ENCODE measurements at places on chromosomes 11 and 22.

- peak; percentile 45 for DNase-seq
Measured at GRCh38 chr11:111819161-111819828, 52.1 kb downstream of the ALG9 start.

GRCh38 chr22:44439356-44440223 lies 58.4 kb downstream of the RTL6 start:
- DNase-seq = no peak

DNA sequence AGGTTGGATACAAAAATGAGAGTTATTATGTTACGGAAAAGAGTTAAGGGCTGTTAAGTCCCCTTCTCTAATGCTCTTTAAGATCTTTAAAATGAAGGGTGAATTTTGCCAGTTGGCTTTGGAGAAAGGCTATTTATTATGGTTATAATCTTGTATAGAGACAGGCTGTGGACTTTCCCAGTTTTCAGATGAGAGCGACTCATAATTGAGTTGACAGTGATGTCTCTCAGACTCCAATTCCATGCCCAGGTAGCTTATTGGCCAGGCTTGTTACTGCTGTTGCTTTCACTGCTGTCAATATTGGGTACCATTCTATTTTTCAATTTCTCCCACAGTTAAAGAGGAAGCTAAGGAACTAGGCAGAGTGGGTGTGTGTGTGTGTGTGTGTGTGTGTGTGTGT lies 13.1 kb downstream of the ENDOD1 start:
- no peak for DNase-seq

DNA sequence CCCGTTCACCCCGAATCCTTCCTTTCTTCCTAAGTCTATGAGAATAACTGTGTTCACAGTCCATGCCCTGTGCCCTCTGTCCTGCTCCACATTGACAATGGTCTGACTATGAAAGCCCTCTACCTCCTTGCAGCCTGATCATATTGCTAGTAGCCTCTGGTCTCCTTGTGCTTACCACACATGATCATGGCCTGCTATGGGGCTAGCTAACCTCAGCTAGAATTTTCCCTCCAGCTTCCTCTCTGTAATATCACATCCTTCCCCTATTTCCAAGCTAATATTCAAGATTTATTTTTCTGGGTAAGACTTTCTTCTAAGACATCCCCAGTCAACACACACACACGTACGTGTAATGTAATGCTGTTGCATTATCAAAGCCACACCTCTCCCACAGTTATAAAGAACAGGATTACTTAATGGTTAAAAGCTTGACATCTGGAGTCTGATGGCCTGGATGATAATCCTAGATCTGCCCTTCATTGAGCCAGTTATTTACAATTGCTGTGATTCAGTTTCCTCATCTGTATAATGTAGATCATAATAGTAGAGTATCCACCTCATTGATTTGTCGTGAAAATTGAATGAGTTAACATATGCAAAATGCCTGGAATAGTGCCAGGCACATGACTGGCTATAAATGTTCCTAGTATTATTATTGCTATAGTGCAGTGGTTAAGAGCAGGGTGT lies 214.4 kb upstream of the BLID start:
- no peak for DNase-seq

DNA sequence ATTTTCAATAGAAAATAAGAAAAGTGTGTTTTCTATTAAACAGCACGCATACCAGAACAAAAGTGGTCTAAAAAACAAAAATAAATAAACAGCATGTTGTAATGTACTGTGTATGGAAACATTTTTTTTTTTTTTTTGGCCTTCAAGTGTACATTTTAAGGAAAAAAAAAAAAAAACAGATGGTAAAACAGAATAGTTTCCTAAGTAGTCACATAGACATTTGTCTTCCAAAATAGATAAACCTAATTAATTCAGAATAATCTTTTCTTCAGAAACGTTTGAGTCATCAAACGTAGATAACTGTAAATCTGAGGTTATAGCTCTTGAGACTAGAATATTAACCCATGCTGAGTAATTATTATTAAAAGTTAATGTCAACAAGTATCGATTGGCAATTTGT lies 396 bp upstream of the CFAP300 start:
- DNase-seq = no peak

DNA sequence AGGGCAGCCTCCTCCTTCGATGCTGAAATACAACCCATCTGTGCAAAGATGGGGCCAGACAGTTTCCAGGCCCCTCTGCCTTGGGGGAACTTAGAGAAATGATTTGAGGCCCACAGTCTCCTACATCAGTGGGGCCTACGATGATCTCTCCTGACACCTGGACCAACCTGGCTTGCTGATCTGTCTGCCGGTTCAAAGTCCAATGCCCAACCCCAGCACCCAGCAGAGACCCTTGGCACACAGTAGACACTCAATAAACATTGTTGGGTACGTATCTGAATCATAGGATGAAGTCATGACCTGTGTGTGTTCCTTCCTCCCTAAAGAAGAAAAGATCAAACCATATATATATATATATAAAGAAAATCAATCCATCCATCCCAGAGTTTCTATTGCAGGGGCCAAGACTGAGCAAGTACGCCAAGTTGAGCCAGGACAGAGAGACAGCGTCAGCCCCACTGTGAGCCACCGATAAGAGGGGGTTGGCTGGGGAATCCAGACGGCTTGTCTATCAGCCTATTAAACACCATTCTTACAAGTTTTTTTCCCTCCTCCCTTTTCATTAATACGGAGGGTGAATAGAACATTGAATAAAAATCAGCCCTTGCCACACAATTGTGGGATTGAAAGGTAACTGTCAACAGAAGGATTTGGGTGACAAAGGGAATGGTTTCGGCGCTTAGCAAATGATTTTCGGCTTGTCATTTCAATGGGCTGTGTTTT lies 244.1 kb downstream of the MN1 start:
- no peak for DNase-seq

DNA sequence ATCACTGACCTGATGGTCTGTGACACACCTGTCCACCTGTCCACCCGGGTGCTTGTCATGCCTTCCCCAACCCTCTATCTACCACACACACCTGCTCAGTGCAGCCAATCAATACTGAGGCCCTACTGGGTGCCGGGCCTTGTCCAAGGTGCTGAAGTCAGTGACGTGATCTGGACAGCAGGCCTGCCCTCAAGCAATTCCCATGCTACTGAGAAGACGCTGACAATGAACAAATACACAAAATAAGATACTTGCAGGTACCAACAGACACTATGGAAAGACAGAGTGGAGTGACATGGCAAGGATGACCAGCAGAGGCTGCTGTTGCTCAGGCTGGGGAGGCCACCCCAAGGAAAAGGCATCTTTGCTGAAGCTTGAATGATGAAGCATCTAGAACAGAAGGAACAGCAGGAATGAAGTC lies 21.2 kb downstream of the PLAAT3 start:
- DNase-seq = no peak

GRCh38 chr11:64305691-64306562 lies 603 bp downstream of the ESRRA start:
- DNase-seq = no peak

DNA sequence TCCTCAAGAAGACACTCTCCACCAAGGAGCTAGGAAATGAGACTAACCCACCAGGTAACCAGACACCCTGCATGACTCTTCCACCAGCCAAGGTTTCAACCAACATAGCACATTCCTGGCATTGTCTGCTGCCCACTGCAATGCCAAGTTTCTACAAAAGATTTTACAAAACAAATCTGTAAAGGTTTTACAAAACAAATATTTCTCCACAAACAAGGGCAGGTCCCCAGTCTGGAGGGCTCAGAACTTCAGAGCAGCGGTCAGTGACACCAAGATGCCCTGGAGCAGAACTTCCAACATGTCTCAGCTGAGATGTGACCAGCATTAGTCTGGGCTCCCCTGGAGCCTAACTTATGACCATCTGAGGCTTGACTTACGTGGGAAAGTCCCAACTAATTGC lies 14.0 kb downstream of the GALNT18 start:
- no peak for DNase-seq

DNA sequence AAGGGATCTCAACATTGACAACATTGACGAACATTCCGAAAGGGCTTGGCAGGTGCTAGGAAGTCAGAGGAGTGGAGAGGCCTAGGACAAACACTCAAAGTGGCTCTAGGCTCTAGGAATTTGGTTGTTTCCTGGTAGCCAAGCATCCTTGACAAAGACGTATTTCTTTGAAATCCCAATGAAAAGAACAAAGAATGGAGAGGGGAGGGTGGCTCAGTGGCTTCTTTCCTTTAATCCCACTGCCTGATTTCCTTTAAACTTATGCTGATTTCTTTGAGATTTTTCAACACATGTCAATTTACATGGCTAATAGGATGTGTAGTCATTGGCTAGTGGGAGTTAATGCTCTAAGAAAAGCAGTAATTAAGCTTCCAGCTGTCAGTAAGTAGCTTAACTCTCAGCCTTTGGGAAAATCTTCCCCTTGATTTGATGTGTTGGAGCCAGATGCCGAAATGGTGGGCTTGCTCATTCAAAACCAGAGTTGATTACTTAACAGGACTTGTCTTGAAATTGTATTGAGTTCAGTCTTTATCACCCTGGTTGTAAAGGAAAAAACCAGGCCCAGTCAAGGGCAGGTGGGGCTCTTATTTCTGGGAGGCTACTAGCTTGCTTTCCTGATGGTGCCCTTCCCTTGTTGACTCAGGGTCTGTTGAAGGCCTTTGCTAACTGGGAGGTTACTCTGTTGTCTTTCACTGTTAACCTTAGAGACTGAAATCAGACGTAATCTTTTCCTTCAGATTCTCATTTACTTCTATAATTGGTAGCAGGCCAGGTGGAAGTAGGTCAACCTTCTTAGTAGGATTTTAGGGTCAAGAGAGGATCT lies 44.6 kb upstream of the SORL1-AS1 start:
- no peak for DNase-seq

- DNase-seq = no peak
Measured at GRCh38 chr11:5719703-5720495, 16.3 kb upstream of the OR56B1 start.
